ENCODE measurements at places on chromosomes 5 and 9.

DNA sequence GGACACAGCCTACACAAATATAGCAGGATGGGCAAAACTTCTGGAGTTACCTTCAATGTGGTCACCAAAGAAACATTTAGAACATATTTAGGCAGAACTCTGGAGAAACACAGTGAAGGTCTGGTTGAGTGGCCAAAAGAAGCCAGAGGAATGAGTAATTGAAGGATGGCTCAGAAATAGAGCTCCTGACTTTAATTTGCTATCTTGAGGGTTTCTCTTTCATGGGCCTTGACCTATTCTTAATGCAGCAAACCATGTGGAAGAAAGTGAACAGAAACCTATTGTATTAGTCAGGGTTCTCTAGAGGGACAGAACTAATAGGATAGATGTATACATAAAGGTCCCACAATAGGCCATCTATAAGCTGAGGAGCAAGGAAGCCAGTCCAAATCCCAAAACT lies 650.5 kb downstream of the ACTL7B start:
- DNase-seq: no peak

DNA sequence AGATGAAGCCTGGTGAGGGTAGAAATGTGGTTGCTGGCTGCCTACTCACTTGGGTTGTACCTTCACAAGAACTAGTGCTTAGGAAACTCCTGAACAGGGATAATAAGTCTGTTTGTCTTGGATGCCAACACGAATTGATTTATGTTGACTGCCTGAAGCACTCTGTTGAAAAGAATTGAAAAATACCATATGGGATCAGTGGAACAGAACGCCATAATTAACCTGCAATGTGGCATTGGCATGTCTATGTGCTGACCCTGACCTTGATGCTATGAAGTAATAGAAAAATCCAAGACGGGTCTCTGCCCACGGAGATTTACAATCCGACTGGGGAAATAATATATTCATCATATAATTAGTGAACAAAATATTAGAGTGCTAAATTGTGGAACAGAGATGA lies 10.5 kb downstream of the LIX1 start:
- DNase-seq: no peak

DNA sequence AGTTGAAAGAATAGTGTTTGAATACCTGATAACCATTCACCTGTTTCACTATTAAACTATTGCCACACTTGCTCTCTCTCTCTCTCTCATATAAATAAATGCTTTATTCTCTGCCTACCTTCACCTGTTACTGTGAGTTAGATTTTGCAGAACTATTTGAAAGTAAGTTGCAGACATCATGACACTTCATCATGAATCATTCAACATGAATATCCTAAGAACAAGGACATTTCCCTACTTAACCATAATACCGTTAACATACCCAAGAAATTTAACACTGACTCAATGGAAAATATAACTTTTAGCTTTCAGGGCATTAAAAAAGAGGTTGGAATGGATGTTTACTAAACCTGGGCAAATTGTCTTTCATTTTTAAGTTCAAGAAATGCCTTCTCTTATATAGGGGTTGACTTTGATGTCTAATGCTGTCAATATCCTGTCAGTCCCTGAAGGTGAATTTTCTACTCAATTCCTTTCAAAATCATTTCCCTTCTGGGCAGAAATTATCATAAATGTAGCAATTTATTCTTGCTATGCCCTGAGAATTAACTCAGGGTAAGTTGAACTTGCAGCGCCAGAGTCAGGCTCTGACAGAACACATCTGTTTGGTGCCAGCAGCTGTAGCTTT lies 582.6 kb upstream of the TLE4 start:
- no peak for DNase-seq

DNA sequence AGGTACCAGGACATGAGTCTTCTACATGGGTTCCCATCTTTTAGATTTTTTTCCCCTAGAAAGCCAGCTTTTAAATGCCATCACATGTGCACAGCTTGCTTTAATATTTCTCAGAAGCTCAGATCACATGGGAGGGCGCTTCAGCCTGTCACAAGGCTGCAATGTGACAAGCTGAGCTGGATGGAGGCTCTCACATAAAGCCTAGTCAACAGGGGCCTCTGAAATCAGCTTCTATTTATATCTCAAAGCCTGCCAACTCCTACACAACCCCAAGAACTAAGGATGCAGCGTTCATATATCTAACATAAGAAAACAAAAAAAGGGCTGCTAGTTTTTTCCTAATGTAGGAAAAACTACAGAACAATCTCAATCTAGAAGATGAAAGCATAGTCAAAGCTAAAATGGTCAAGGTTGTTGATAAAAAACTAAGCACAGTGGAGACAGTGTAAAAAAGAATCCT lies 2.3 kb downstream of the ZFAND5 start:
- DNase-seq: no peak

GRCh38 chr5:61916621-61917620 lies 389.1 kb upstream of the KIF2A start:
- DNase-seq: no peak

DNA sequence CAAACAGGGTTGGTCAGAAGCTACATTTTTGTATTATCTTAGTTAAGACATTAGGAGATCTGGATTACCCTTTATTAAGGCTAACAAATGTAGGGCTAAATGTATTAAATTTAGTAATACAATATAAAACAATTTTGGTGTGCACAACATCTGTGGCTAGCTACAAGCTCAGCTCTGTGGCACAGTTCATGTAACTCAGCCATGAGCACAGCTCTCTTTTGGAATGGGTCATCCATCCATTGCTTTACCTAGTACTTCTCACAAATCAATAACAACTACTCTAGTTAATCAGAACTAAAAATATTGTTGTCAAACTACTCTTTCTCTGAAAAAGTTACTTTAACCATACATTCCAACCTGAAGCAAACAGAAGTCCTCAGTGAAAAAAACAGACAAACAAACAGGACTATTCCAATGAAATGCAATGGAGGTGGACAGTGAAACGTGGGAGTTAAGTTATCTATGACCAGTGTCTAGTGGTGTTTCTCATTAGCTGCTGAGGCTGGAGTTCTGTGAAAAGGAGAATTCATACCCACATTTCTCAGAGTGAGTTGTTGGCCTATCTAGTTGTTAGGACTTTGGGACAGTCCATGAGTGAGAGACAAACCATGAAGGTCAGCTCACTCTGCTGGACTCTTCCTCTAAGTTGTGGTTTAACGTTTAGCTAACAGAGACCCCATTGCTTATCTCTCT lies 55.1 kb downstream of the PIP5K1B start:
- DNase-seq: no peak

DNA sequence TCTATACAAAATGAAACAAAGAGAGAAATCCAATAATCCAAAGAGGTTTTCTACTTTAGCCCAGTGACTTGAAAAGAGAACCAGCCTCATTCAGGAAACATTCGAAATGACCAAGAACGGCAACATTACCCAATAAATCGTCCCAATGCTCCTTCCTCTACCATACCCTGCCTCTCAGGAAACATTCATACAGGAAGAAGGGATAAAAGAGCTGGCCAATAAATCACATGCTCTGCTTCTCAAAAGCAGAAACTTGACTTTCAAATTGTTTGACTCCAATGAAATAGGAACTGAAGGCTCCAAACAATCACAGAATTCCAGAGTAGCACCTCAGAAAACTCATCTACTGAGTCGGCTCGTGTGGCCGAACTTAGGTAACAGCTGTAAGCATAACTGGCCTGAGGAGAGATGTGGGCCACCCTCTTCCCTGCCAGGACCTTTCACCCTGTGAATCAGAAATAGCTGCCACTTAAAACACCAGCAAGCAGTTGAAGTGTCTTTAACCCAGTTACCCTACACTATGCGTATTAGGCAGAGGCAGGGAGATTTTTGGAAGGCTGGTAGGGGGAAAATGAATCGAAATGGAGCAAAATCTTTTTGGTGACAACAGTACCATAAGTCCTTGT lies 14.6 kb downstream of the ARL15 start:
- no peak for DNase-seq

GRCh38 chr9:121839726-121840500 lies 188.5 kb downstream of the DAB2IP start:
- no peak for DNase-seq

DNA sequence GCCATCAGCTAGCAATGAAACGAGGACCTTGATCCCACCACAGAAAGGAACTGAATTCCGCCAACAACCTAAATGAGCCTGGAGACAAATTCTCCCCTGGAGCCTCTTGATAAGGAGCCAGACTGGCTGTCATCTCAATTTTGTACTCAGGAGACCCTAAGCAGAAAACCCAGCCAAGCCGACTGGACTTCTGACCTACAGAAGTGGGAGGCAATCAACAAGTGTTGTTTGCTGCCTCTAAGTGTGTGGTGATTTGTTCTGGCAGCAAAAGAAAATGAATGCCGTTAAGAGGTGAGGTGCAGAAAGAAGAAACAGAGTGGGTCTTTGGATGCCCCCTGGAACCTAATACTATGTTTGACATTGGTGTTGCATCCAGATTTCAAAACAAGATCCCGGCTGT lies 72.7 kb upstream of the SPATA31E1 start:
- no peak for DNase-seq

- peak; percentile 11 for DNase-seq
These were observed 298.4 kb upstream of the PRDM9 start for GRCh38 chr5:23208959-23209431.

DNA sequence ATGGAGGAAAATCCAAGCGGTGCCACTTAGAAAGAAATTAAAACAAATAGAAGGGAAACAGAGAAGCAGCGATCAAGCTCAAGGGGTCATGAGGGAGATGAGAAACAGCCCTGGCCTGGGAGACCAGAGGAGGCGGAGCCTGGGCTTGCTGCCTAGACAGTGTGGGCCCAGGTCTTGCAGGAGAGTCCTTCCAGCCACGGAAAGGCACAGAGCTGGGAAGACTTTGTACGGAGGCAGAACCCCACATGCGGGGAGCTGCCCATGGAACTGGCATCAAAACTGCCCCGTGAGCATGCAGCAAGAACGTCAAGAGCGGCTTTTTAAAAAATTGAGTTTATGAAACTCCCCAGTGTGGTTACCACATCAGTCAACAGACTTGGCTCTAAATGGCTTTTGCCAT lies 119.4 kb downstream of the IRX1 start:
- DNase-seq: no peak

- no peak for DNase-seq
These were observed 246.4 kb downstream of the ACTL7B start for GRCh38 chr9:108609227-108609896.

GRCh38 chr5:14574891-14575508 lies 6.6 kb upstream of the OTULINL start:
- DNase-seq: no peak

GRCh38 chr5:40985501-40985900 lies 76.2 kb downstream of the C7 start:
- DNase-seq: no peak

DNA sequence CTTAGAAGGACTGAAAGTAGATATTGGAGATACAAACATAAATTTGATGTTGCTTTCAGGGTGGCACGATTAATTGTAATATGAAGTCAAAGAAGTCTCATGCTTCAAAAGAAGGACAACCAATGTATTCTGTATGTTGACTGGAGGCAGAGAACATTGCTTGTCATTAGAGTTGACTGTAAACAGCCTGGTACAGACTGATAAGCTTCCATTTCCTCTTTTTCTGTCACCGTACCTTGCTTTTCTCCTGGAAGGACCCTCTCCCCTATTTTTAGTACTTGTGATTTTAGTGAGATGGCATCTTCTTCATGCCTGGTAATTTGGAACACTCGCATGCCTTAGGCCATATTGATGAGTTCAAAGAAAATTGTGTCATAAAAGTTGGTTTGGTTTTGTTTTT lies 809.4 kb downstream of the PRELID2 start:
- DNase-seq: no peak

GRCh38 chr5:177600508-177601018 lies 631 bp downstream of the B4GALT7 start:
- peak; percentile 71 for DNase-seq

DNA sequence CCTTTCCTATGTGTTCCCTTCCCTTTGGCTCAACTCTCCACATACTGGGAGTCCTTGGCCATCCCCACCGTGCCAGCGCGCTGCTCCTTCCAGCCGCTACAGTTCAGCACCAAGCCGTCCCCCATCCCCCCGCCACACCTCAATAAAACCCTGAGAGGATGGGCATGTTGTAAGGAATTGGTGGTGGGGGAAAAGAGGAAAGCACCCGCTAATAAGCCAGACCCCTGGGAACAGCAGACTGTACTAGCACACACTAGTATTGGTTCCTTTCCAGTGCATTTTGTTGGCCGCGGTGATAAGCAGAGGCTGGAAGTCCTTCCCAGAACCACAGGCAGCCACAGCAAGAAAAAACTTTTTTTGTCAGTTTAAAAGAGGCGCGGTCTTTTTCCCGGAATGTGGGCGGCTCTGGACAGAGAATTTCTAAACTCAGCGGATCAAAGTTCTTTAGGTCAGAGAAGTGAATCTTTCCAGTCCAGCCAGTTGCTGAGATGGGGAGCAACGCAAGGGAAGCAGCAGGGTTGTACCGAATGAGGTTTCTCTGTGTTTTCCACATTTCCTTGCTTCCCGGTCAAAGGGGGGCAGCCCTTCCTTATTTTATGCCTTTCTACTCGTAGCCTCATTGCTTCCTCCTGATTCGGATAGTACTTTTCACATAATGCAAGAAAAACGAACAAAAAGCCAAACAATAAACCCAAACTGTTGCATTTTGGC lies 2.1 kb downstream of the CHSY3 start:
- no peak for DNase-seq

- DNase-seq: no peak
These were observed 14.7 kb upstream of the ADAMTS19 start for GRCh38 chr5:129445379-129445778.

DNA sequence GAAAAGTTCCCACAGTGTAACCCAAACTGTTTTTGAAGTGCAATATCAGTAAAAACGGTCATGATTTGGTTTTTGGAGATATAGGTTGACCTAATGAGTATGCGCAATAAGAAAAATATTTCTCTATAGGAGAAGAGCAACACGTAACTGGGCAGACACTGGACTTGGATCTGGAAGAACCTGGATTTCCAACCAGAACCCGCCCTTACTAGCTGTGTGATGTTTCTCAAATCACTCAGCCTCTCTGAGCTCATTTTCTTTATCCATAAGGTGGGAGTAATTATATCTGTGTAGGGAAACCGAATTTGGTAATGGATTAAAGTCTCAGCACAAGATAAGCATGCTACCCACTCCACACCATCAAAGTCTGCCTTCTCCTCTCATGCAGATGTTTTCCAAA lies 169.1 kb downstream of the COL23A1 start:
- DNase-seq: no peak

GRCh38 chr5:133877351-133878235 lies 90.8 kb downstream of the C5orf15 start:
- no peak for DNase-seq

DNA sequence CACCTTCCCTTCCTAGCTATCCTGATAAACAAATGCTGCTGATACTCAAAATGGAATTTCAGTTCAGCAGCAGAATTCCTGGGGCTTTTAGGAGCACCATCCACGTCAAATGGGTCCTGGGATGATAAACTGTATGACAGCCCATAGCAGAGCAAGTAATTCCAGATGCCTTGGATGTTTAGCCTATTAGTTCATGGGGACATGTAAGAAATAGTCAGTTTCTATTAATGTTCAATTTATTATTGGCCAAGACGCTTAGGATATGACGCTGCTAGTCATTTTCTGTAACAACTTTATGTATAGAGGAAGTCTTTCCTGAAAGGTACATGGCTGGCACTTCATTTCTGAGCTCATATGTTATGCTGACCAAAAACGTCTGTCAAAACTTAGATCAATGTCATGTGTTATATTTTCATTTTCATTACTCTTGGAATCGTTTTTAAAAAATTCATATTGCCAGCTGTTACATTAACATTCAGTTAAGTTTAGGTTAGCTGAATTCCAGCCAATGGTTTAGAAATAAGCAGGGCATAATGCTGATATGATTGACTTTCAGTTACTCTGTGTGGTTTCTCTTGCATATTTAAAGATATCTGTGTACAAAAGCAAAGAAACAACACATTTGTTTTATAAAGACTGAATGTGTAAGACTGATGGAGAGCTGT lies 243.8 kb downstream of the CSNK1G3 start:
- DNase-seq: no peak

GRCh38 chr5:14834584-14835550 lies 36.7 kb downstream of the ANKH start:
- no peak for DNase-seq
